ENCODE measurements at places on chromosomes 1 and 21. TPM values are rescaled to one million over a fixed set of nuclear protein-coding genes. Genes with fewer than 3 reads are reported as not detected.

The CELA3B gene
- total RNA-seq = not detected

The KIF1B gene
- total RNA-seq = 31.1 TPM

The USP21 gene
- total RNA-seq = 12.6 TPM

The HSD11B1 gene
- 28.8 TPM for total RNA-seq

The ADGRL4 gene
- total RNA-seq = 6.9 TPM
